ENCODE measurements at places on chromosomes 7 and 10.

DNA sequence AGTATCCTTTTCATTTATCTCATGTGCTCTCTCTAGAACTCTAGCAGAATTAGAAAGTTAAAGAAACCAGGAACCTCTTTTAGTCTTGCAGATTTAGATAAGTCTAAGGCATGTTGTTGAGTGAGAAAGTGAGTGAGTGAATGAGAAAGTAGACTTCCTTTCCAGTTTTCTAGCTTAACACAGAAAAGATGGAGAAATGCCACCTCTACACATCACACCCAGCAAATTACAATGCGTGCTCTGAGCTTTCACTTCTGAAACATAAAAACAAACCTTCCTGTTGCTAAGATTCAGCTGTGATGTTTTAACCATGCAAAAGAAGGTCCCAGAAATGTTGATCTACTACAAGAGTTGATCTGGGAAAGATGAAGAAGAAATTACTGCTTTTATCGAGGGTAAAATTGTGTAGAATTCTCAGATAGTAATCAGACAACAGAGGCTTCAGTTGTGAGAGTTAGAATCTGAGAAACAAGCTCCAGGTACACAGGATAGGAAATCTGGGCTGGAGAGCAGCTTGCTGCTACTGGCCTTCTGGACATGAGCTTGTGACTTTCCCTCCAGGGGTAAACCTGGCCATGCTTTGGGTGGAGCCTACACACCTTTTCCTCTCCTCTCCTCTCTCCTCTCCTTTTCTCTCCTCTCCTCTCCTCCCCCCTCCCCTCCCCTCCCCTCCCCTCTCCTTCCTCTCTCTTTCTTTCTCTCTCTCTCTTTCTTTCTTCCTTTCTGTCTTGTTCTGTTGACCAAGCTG lies 4.6 kb downstream of the CYP3A5 start:
- no peak for DNase-seq

DNA sequence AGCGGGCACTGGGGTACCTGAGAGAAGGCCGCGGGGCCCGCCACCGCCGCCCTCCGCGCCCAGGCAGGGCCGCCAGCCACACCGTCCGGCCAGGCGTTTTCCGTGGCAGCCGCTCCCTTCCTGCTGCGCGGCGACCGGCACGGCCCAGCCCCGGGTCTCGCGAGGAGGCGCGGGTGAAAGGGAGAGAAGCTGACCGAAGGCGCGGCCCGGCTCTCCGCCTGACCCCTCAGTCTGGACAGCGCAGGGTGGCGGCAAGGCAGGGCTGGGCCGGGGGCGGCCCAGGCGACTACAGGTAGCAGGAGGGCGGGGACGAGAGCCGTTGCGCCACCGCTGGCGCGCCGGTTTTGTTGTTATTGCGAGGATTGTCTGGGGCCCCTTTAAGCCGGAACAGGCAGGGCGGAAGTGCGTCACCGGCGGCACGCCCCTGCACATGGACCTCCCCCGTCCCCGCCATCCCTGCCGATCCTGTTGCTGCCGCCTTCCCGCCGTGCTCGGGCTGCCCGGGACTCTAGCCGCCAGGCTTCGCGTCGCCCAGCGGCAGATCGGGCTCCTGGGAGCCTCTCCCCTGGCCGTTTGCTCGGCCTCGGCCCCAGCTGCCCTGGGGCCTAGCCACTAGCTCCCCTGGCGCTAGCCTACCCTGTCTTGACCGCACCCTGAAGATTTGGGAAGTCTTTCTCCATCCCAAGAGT lies at the start of gene HERPUD2:
Gene HERPUD2, minus strand, starts transcription at position 352 of the 689 bp plus-strand sequence. CDS start 805 bp downstream, outside the sequence.
- DNase-seq, result peak; percentile 93

DNA sequence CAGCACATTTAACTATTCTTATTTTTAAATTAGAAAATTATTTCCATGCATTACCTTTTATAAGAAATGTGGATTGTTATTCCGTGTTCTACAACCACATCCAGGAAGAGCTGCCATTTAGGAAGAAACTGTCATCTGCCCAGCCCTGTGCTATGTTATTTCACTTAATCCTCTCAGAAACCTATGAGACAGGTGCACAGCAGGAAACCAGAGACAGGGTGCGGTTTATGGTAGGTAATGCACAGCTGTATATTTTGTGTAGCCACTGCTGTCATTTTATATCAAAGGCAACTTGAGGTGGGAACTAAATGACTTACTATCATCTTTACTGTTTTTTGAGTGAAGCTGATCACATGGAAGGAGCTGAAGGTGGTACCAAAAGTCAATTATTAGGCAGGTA lies 232.3 kb downstream of the MAGI2 start:
- no peak for DNase-seq

GRCh38 chr7:137664846-137665245 lies 181.9 kb downstream of the DGKI start:
- no peak for DNase-seq

- peak; percentile 36 for DNase-seq
Measured at GRCh38 chr7:66769833-66770512, 29.4 kb downstream of the RABGEF1 start.

DNA sequence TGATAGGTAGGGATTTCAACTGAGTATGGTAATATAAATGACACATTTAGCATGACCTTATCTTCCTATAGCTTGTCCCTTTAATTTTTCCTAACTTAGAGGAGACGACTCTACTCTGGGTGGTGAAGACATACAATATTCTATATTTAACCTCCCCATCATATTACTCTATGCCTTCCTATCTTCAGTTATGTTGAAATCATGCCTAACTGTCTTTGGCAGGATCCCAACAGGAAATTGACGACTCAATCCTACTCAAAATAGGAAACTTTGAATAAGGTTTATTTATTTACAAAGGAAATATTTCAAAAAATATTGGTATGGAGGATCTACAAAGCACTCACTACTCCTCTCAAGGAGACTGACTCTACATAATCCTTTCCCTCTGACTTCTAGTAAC lies 24.1 kb upstream of the SEMA3A start:
- DNase-seq, result peak; percentile 78

GRCh38 chr7:90005836-90006235 lies 148.4 kb upstream of the STEAP1 start:
- no peak for DNase-seq

- DNase-seq, result peak; percentile 46
Measured at GRCh38 chr7:87058744-87059524, 520 bp downstream of the ELAPOR2 start.

DNA sequence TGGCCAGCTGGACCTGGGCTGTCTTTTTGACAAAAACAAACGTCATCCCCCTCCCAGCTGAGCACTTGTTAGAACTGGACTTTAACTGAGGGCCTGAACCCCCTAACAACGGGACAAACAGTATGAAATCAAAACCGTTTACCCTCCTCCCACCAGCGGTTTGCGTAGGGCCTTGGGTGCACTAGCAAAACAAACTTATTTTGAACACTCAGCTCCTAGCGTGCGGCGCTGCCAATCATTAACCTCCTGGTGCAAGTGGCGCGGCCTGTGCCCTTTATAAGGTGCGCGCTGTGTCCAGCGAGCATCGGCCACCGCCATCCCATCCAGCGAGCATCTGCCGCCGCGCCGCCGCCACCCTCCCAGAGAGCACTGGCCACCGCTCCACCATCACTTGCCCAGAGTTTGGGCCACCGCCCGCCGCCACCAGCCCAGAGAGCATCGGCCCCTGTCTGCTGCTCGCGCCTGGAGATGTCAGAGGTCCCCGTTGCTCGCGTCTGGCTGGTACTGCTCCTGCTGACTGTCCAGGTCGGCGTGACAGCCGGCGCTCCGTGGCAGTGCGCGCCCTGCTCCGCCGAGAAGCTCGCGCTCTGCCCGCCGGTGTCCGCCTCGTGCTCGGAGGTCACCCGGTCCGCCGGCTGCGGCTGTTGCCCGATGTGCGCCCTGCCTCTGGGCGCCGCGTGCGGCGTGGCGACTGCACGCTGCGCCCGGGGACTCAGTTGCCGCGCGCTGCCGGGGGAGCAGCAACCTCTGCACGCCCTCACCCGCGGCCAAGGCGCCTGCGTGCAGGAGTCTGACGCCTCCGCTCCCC lies at the start of gene IGFBP1:
Gene IGFBP1, plus strand, starts transcription at position 304 of the 808 bp plus-strand sequence. Its CDS starts 165 bp downstream, at position 469.
- peak; percentile 56 for DNase-seq

All from dermis blood vessel endothelial cell (primary cell).